Activated naive CD8-positive, alpha-beta T cell treated with anti-CD3 and anti-CD28 coated beads, Interleukin-2, amount 50 U/mL, for 24 hours (primary cell): ENCODE measurements at places on chromosomes 16 and 17.

DNA sequence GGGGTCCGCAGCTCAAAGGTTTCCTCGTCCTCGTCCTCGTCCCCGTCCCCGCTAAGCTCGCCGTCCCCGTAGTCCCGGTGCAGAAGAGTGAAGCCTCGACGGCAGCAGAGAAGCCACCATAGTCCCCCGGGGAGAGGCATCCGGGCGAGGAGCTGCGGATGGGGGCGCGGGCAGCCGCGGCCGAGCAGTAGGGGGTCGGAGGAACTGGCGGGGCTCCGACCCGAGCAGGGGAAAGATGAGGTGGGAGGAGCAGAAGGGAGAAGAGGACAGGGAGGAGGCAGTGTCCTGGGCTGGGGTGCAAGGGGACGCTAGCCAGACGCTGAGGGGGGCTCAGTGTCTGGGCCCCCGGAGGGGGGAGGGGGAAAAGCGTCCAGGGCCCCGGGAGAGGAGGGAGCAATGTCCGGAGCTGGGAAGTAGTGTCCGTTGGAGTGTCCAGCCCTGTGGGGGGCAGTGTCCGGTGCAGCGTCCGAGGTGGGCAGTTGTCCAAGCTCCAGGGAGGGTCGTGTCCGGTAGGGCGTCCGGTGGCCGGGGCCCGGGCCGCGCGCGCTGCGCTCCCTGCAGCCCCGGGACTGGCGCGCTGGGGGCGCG, at the start of gene PLEKHH3:
PLEKHH3 (minus strand) TSS at position 571 of the 588 bp plus-strand sequence; CDS start at position 140, 431 bp downstream.
- peak; percentile 29 for DNase-seq

GRCh38 chr16:84356591-84357116, 11.7 kb upstream of the ATP2C2 start:
- DNase-seq: no peak

DNA sequence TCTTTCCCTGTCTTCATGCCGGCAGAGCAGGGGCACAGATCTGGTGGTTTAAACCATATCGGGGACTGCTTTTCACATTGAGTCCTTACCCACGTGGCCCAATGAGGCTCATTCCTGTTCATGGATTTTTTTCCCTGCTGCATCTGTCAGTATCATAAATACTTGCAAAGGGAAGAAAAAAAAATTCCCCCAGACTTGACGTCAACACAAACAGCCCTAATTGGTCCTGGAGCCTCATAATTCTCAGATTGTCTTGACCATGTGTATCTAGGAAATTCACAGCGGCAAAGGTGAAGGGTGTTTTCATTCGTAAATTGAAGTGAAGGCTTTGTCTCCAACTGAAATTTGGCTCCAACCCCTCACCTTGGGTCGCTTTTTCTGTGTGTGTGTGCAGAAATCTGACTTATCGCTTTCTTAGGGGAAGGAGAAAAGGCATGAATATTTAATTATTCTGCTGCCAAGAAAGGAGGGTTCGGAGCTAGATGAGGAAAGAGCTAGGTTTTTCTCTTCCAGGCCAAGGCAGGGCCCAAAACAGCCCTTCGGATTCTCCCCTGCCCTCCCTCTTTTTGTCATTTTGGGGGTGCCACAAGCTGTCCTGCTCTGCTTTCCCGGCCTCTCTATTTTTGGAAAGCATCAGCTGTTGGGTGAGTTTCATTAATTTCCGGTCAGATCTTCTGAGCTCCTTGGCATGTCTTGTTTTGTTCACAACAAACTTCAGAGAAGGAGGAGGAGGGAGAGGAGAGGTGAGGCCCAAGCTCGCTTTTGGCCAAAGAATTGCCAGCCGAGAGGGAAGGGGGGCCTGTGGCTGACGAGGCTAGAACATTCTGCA, 17.8 kb upstream of the CIBAR2 start:
- no peak for DNase-seq

DNA sequence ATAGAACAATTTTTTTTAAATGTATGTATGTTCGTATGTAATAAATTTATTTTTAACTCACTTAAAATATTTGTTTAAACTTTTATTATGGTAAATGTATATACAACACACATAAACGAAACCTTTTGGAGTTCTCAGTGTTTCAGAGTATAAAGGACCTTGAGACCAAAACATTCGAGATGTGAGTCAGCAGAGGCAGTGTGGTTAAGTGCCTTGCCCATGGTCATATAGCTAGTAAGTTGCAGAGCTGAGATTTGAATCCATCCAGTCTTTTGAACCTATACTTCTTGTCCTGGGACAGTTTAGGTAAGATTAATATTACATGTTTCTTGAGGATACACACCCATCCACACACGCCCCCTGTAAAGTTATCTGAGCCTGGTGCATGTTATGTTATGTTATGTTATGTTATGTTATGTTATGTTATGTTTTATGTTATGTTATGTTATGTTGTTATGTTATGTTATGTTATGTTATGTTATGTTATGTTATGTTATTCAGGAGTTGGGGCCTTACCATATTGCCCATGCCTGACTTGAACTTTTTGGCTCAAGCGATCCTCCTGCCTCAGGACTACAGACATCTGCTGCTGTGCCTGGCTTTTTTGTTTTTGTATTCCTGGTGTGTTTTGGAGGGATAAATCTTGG, 41.8 kb downstream of the TNRC6A start:
- no peak for DNase-seq

DNA sequence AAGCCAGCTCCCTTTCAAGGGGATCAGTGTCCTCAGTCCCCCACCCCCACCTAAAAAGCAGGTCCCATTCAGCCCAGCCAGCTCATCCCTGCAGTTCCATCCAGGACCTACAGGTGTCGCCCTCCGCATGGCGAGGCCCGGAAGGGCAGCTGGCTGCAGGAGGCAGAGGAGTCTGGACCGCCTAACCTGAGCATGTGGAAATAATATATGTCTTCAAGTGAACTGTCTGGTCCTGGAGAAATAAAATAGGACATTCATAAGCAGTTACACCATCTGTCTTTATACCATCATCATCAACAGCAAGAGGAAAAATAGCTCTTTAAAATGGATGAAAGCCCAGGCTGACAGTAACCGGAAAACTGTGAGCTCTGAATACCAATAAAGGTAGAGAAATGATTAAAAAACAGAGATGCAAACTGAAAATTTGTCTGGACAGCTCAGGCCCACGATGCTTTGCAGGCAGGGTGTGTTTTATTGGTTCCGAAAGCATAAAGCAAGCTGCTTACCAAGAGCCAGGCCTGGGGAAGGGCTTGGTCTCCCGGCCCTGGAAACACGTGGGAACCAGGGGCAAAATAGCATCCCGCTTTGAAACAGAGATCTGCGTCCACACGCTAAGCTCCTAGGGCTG, 215.2 kb downstream of the ZFHX3 start:
- peak; percentile 82 for DNase-seq

- no peak for DNase-seq
These were observed 106.2 kb upstream of the HS3ST4 start for GRCh38 chr16:25585526-25585925.

- peak; percentile 86 for DNase-seq
These were observed at the start of gene UNKL for GRCh38 chr16:1414532-1415260. UNKL (minus strand) TSS chr16:1414704; CDS start chr16:1414691, 13 bp downstream.

GRCh38 chr17:61230972-61231820, 168.4 kb upstream of the TBX2 start:
- no peak for DNase-seq

GRCh38 chr16:24848065-24848464, 2.3 kb downstream of the SLC5A11 start:
- DNase-seq: no peak

DNA sequence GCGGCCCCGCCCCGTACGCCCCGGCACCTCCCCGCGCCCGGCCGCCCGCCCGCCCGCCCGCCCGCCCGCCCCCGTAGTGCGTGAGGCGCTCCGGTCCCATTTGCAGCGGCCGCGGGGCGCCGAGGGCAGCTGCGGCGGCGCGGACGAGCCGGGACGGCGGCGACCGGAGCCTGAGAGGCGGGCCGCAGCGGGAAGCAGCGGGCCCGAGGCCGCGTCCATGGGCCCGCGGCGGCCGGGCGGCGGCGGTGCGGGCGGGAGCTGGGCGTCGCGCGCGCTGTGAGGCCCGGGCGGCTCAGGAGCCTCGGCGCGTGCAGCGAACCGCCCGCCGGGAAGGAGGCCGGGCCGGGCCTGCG, at the start of gene MPRIP:
MPRIP (plus strand) TSS at position 74 of the 353 bp plus-strand sequence. CDS start 392 bp downstream, outside the sequence.
- DNase-seq: no peak

- peak; percentile 22 for DNase-seq
These were observed 29.9 kb downstream of the PLCG2 start for GRCh38 chr16:81808933-81809480.

GRCh38 chr17:17810084-17810894, 26.5 kb downstream of the SREBF1 start:
- no peak for DNase-seq
